ENCODE measurements at places on chromosomes 13 and 19. TPM values are rescaled to one million over a fixed set of nuclear protein-coding genes. Genes with fewer than 3 reads are reported as not detected.

DNA sequence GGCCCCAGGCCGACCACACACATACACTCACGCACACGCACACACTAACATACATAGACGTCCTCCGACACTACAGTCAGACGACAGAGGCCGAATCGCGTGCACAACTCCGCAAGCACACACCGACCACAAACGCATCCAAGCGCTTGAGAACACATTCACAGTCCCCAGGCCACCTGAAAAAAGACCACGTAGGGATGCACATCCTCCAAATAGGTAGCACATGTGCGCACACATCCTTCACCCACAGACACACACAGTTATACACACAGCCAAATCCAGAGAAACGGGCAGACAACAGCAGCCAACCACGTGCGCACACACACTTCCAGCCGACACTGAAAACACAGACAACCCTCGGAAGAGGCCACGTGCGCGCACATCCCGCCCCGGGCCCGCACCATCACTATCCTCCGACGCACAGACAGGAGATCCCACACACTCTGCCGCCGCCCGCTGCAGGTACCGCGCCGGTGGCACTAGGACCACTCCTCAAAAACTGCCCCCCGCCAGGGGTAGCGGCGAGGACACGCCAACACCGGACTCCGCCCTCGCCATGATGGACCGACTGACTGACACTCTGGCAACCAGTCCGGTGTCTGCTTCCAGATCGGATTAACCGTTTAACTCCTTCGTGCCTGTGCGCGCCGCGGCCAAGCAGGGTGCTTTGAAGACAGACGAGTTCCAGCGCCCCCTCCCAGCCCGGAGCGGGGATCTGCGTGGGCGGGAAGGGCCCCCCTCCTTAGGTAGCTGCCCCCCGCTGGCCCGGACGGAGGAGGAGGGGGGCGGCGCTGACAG lies 493 bp upstream of the PDE4A start:
- no peak overlapping the region for H3K27ac ChIP-seq
- peaks cover 88% of the 10 kb centered on the region for H3K27me3 ChIP-seq
- H3K4me1 ChIP-seq: peaks cover 57% of the 10 kb centered on the region
- H3K36me3 ChIP-seq: no peaks in the 10 kb centered on the region
- H3K4me3 ChIP-seq: peak overlapping the region; percentile 50
- DNase-seq: no peak

- H3K27ac ChIP-seq: peak overlapping the region; percentile 89
- DNase-seq: no peak
- H3K36me3 ChIP-seq: no peaks in the 10 kb centered on the region
- peaks cover 59% of the 10 kb centered on the region for H3K4me1 ChIP-seq
These were observed 6.3 kb downstream of the KCTD12 start for GRCh38 chr13:76879883-76880270.

GRCh38 chr19:14699641-14700040 lies 9.8 kb downstream of the ZNF333 start:
- no peak overlapping the region for H3K4me3 ChIP-seq
- no peaks in the 10 kb centered on the region for H3K4me1 ChIP-seq
- H3K27ac ChIP-seq: no peak overlapping the region
- no peaks in the 10 kb centered on the region for H3K27me3 ChIP-seq

DNA sequence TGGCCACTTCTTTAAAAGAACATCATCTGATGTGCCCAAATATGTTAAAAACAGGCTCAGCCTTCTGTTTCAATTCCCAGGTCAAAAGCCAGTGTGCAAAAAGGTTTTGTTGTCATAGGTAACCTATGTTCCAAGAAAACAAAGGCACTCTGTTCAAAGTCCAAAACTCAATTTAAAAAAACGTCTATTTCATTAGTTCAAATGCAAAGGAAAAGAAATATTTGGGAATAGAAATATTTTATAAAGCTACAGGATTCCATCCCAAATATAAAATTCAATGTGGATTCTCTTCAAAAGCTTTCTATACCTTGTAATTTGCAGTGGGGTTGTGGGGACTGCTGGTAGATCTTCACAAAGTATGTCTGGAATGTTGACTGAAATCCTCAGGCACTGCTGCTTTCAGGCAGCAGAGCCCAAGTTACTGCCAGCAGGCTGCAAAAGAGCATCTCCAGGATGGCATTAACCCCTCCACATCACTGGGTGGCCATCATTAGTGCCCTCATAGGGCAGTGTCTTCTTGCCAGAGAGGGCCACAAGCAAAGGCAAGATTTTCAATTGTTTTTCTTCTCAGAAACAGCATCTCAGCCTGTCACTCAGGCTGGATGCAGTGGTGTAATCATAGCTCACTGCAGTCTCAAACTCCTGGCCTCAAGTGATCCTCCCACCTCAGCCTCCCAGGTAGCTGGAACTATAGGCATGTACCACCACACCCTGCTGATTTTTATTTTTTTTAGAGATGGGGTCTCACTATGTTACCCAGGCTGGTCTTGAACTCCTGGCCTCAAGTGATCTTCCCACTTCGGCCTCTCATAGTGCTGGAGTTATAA lies 22.8 kb upstream of the STK24 start:
- no peaks in the 10 kb centered on the region for H3K4me1 ChIP-seq
- no peaks in the 10 kb centered on the region for H3K27me3 ChIP-seq
- no peak overlapping the region for H3K4me3 ChIP-seq
- H3K27ac ChIP-seq: no peak overlapping the region
- no peak for DNase-seq

GRCh38 chr19:4140237-4140711 lies 13.2 kb upstream of the CREB3L3 start:
- H3K4me1 ChIP-seq: no peaks in the 10 kb centered on the region
- no peaks in the 10 kb centered on the region for H3K36me3 ChIP-seq
- no peaks in the 10 kb centered on the region for H3K27me3 ChIP-seq
- H3K27ac ChIP-seq: no peak overlapping the region
- no peak for DNase-seq

GRCh38 chr19:48506138-48506733 lies 5.4 kb downstream of the LMTK3 start:
- H3K4me3 ChIP-seq: no peak overlapping the region
- no peak for DNase-seq
- peaks cover 7% of the 10 kb centered on the region for H3K4me1 ChIP-seq
- H3K27ac ChIP-seq: no peak overlapping the region

DNA sequence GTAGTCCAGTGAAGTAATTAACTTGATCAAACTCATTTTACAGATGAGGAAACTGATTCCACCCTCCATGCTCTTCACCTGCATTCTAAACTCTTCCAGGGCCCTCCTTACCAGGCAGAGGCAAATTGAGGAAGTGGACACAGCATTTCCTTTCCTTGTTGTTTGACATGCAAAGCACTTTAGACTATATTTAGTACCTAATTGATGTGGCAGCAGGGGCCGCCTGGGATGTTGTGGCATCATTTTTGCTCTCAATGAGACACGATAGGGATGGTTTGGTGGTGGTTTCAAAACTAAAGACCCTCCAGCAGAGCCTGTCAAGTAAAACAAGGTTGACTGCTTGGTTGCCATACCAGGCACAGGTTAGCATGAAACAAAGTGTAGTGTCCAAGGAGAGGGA lies 7.9 kb downstream of the SIPA1L3 start:
- H3K4me1 ChIP-seq: peaks cover 9% of the 10 kb centered on the region
- H3K27me3 ChIP-seq: no peaks in the 10 kb centered on the region
- H3K27ac ChIP-seq: no peak overlapping the region
- no peaks in the 10 kb centered on the region for H3K36me3 ChIP-seq
- no peak for DNase-seq

- no peak overlapping the region for H3K4me3 ChIP-seq
- H3K4me1 ChIP-seq: peaks cover 16% of the 10 kb centered on the region
- H3K27ac ChIP-seq: no peak overlapping the region
These were observed 111.1 kb downstream of the COG6 start for GRCh38 chr13:39766464-39767158.

DNA sequence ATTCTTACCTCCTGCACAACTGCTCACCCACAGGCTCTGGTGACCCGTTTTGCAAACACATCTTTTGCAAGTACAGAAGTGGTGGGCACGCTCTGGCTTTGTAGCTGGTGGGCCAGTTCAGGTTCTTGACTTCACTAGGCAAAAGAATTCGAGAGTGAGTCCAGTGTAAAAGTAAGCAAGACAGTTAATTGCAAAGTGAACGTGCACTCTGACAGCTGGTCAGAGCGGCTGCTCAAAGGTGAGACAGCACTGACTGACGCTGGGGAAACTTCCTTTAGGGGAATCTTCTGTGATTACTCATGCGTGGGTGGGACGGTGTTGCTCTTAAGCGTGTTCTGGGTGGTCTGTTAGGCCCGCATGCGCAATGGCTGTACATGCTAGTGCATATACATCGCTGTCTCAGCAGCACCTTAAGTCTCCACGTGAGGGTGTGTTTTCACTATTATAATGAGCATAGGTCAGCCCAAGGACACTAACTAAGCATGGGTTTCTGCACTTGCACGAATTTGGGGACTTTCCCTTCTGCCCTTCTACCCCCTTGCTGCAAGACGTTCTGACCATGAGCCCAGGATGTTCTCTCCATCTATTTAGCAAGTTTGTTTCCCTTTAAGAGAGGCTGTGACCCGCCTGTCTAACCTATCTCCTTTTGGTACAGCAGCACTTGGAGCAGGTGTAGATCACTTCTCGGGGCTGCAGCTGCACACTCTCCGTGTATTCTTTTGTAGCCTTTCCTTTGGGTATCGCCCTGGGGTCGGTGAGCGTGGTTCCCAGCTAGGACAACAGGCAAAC lies 30.2 kb upstream of the CD33 start:
- no peak overlapping the region for H3K4me3 ChIP-seq
- peaks cover 64% of the 10 kb centered on the region for H3K27me3 ChIP-seq
- H3K4me1 ChIP-seq: no peaks in the 10 kb centered on the region
- H3K27ac ChIP-seq: no peak overlapping the region
- no peak for DNase-seq
- H3K36me3 ChIP-seq: no peaks in the 10 kb centered on the region

DNA sequence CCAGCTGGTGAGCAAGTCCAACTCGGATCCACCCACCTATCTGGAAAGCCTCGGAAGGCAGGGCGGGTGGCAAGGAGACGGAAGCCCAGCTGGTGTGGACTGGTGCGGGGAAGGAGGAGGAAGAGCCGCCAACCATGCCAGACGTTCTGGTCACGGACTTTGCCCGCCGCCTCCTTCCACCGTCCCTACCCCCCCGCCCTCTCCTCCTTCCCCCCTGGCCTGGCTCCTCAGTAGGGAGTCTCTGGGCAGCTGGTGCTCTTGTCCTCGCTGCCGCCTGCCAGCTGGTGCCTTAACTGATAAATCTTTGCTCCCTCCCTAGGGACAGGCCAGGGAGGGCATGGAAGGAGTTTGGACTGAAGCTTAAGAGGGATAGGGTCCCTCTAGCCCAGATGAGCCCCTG lies 4.8 kb downstream of the SYNGR4 start:
- no peak for DNase-seq
- H3K4me3 ChIP-seq: no peak overlapping the region
- no peaks in the 10 kb centered on the region for H3K27me3 ChIP-seq
- H3K27ac ChIP-seq: no peak overlapping the region

- H3K27ac ChIP-seq: peak overlapping the region; percentile 98
- H3K27me3 ChIP-seq: no peaks in the 10 kb centered on the region
- peak overlapping the region; percentile 51 for H3K4me3 ChIP-seq
- H3K36me3 ChIP-seq: no peaks in the 10 kb centered on the region
These were observed 59.6 kb downstream of the MYO9B start for GRCh38 chr19:17135001-17135853.

DNA sequence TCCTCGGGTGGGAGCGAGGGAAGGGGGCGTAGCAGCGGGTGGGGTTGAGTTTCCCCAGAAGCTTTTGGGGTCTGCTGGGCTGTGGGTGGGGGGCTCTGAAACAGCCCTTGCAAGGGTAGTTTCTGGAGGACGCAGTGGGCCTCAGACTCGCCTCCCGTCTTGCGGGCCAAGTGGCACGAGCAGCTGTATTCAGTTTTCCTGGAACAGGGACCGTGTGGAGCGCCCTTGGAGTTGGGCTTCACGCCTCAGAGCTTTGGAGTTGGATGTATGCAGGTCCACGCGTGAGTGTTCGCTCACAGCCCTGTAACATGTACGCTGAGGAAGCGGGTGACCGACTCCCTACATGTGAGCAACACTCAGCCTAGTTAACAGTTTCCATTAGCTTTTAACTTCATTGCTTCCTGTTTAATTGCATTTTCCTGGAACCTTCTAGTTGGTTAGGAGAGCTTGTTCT lies 603 bp downstream of the TM9SF2 start:
- H3K36me3 ChIP-seq: no peaks in the 10 kb centered on the region
- no peaks in the 10 kb centered on the region for H3K27me3 ChIP-seq
- H3K27ac ChIP-seq: peak overlapping the region; percentile 93
- peaks cover 94% of the 10 kb centered on the region for H3K4me1 ChIP-seq
- no peak for DNase-seq

GRCh38 chr13:97113231-97114001 lies 108.7 kb upstream of the MBNL2 start:
- DNase-seq: no peak
- H3K27me3 ChIP-seq: no peaks in the 10 kb centered on the region
- H3K36me3 ChIP-seq: no peaks in the 10 kb centered on the region
- peaks cover 60% of the 10 kb centered on the region for H3K4me1 ChIP-seq
- peak overlapping the region; percentile 64 for H3K27ac ChIP-seq

DNA sequence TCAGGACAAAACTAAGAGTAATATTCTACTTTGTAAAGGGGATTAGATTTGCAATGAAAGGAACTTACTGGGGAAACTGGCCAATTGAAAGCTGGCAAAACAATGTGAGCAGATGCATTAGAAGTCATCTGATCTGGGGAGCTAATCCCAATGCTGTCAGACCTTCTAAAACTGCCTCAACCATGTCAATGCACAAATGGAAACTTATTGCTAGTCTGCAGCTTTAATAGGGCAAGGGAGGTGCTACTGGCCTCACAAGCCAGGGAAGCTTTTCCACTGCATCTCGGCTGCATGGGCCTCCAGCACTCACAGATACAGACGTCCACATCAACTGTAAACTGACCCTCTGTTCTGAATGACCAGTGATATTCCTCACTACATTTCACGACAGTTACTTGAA lies 154.2 kb downstream of the LHFPL6 start:
- H3K4me1 ChIP-seq: peaks cover 94% of the 10 kb centered on the region
- no peaks in the 10 kb centered on the region for H3K36me3 ChIP-seq
- no peaks in the 10 kb centered on the region for H3K27me3 ChIP-seq
- no peak for DNase-seq

GRCh38 chr19:12772323-12772722 lies 3.0 kb downstream of the HOOK2 start:
- H3K4me1 ChIP-seq: peaks cover 56% of the 10 kb centered on the region
- H3K4me3 ChIP-seq: no peak overlapping the region
- H3K36me3 ChIP-seq: peaks cover 29% of the 10 kb centered on the region
- H3K27ac ChIP-seq: peak overlapping the region; percentile 93
- no peaks in the 10 kb centered on the region for H3K27me3 ChIP-seq

- no peak for DNase-seq
- H3K36me3 ChIP-seq: no peaks in the 10 kb centered on the region
- no peak overlapping the region for H3K27ac ChIP-seq
- no peaks in the 10 kb centered on the region for H3K27me3 ChIP-seq
These were observed 12.6 kb downstream of the ATP11A start for GRCh38 chr13:112702341-112702985.

GRCh38 chr19:46303691-46304397 lies 7.0 kb downstream of the HIF3A start:
- H3K27me3 ChIP-seq: no peaks in the 10 kb centered on the region
- H3K36me3 ChIP-seq: peaks cover 57% of the 10 kb centered on the region
- peaks cover 79% of the 10 kb centered on the region for H3K4me1 ChIP-seq
- peak overlapping the region; percentile 100 for H3K27ac ChIP-seq

GRCh38 chr13:22428188-22428828 lies 752.5 kb upstream of the SGCG start:
- H3K27me3 ChIP-seq: no peaks in the 10 kb centered on the region
- peak overlapping the region; percentile 88 for H3K27ac ChIP-seq
- H3K36me3 ChIP-seq: no peaks in the 10 kb centered on the region
- peak overlapping the region; percentile 45 for H3K4me3 ChIP-seq
- peaks cover 17% of the 10 kb centered on the region for H3K4me1 ChIP-seq
- DNase-seq: no peak

Gene CYP4F12
- total RNA-seq: 3.3 TPM

Gene MAST1
- total RNA-seq: not detected

Gene SIGLEC14
- total RNA-seq: 0.33 TPM

Gene GJB6
- not detected for total RNA-seq

Gene CBY2
- total RNA-seq: not detected

Gene CKM
- total RNA-seq: 3,974 TPM

Gene LILRB1
- 1.5 TPM for total RNA-seq

Gene AMER2
- not detected for total RNA-seq

Gene METTL21C
- total RNA-seq: not detected

Gene EPSTI1
- 2.6 TPM for total RNA-seq
